ENCODE measurements at places on chromosomes 16 and 17.

DNA sequence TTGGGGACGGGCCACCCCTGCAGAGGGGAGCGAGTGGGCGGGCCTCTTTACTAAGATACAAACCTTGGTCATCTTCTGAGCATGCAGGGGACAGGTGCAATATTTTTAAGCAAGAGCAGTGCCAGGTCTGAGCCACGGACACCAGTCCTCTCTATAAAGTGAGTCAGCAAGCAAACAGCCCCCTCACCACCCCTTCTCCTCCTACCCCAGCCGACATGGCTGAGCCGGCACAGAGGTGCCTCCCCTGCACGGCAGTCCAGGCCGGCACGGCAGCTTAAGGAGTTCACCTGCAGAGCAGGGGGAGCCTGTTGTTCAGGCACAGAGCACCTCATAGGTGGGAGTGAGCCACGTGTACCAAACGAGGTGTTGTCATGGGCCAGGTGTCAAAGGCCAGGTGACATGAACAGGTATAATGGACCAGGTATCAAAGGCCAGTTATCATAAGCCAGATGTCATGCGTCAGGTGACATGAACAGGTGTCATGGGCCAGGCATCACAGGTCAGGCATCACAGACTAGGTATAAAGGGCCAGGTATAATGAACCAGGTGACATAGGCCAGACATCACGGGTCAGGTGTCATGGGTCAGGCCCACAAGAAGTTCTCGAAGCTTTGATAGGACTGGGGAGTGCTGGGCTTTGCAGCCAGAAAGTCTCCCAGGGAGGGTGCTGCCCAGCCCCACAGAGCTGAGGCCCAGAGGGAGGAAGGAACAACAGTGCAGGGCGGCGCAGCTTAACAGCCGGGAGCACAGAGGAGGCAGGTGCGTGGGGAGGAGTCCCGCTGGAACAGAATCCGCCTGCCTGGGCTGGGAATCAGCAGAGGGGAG lies 42.6 kb upstream of the ZNF469 start:
- DNase-seq, result no peak

DNA sequence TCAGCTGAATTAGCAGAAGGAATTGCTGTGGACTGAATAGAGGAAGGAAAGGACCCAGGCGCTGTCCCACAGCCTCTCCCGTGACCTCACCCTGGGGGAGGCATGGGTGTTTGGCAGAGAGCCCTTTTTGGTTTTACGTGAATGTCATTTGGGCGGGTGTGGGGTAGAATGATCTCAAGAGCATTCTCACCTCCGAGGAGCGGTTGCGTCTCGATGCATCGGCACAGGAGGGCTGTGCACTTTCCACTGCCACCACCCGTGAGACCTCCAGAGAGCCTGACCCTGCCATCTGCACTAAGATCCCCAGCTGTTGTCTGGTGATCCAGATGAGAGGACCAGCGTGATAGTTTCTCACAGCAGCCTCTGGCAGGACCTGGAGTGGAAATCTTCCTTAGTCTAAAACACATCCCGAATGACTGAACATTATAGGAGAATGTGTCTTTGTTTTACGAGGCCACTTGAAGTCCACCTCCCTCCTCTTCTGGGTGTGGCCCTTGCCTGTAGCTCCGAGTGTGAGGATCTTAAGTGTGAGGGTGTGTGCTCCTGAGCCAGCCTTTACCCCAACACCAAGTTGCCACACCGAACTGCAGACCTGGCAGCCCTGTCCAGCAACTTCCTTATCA lies 29.3 kb downstream of the FOXK2 start:
- no peak for DNase-seq

- no peak for DNase-seq
Observed at GRCh38 chr16:73714976-73715375, 581.6 kb upstream of the PSMD7 start.

DNA sequence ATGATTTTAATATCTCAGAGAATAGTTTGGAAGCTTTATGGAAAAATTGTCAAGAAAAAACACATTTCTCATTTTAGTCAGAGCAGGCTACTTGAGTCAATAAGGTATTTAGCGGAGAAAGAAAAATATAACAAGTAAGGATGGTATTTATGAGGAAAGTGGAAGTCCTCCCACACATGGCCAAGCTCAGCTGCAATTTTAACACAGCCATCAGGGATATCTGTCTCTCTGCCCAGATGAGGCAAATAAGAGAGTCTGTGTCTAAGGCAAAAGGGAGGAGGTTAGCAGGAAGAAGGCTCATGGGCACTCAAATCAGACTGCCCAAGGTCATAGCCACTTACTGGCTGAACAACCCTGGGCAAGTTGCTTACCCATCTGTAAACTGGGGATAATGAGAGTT lies 5.2 kb upstream of the CMTM2 start:
- no peak for DNase-seq

GRCh38 chr16:25493136-25493811 lies 198.5 kb upstream of the HS3ST4 start:
- no peak for DNase-seq

DNA sequence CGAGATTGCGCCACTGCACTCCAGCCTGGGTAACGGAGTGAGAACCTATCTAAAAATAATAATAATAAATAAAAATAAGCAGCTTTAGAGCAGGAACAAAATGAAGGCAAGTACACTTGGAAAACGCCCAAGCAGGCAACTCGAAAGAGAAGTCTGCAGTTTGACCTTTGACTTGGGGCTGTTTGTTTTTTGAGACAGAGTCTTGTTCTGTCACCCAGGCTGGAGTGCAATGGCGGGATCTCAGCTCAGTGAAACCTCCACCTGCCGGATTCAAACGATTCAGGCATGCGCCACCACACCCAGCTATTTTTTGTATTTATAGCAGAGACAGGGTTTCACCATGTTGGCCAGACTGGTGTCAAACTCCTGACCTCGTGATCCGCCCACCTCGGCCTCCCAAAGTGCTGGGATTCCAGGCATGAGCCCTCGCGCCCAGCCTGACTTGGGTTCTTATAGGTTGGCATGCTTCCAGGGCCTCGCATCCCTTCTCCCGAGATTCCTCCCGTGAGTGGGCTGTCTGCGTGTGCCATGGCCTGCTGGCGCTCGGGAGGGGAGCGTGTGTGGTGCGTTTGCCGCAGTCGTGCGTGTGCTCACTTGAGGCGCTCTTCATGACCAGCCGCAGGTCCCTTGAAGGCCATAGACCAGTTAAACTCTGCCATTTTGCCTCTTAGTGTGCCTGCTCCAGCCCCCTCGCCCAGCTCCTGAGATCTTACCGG lies 18.4 kb upstream of the UBE2I start:
- DNase-seq, result no peak

DNA sequence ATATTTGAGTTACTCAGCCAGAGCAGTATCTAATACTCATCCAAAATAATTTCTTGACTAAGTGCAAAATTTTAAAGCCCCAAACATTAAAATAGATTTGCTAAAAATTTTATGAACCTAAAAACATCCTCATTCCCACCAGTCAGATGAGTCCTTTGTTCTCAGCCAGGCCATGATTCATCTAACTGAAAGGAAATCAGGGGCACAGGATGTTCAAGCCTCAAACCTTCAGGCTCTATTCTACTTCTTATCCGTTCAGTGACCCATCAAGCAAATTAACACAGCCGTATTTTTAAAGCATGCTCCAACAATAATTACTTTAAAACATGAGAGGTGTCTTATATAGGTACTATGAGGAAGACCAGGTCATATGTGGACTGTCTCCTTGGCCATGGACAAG lies 176.5 kb upstream of the MON1B start:
- no peak for DNase-seq

DNA sequence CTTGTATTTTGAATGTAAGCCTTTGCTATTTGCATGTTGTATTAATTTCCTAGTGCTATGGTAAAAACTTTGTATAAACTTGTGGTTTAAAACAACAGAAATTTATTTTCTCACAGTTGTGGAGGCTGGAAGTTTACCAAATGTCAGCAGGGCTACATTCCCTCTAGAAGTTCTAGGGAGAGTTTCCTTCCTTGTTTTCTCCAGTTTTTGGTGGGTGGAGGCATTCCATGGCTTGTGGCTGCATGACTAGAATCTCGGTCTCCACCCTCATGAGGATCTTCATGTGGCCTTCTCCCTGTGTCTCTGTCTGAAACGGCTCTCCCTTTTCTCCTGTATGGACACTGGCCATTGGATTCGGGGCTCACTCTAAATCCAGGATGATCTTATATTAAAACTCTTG lies 482.2 kb upstream of the GOT2 start:
- DNase-seq, result no peak

DNA sequence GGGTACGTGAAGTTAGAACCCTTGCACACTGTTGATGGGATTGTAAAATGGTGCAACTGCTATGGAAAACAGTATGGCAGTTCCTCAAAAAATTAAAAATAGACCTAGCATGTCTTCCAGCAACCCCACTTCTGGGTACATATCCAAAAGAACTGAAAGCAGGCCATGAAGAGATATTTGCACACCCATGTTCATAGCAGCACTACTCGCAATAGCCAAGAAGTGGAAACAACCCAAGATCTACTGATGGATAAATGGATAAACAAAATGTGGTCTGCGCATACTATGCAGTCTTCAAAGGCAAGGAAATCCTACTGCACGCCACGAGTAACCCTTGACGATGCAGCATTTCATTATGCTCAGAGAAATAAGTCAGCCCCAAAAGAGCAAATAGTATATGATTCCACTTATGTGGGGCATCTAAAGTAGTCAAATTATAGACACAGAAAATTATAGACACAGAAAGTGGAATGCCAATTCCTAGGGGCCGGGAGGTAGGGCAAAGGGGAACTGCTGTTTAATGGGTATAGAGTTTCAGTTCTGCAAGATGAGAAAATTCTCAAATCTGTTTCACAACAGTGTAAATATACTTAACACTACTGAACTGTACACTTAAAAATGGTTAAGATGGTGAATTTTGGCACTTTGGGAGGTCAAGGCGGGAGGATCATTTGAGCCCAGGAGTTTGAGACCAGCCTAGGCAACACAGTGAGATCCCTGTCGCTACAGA lies 17.2 kb downstream of the CORO7 start:
- DNase-seq, result no peak

- DNase-seq, result no peak
Observed at GRCh38 chr16:80972611-80973010, 34.1 kb downstream of the CMC2 start.

DNA sequence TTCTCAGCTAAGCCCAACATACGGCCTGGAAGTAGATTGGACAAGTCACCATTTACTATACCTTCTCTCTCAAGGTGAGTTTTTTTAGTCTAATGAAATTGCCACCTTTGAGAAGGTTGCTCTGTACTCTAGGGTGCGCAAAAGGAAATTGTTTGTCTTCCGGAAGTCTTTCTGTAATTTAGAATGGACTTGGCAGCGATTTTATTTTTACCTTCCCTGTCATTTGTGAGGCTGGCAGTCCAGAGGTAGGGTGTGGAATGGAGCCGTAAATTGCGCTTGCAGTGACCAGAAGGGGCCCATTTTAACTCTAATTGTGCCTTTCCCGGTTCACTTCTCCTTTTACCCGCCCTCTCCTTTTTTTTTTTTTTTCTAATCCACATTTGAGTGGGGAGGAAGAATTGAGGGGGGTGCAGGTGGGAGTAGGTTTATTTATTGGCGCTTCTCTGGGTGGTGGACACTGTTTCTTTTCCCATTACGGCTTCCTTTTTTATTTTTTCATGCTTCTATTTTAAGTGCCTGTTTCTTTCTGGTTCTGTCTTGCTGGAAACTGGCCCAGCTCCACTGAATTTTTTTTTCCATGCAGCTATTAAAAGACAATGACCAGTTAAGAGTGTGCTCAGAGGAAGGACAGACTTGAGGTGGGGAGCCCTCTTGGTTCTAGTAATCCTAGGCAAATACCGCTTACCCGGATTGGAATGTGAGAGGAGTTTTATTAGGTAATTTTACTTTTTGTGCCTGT lies 89.7 kb upstream of the CLEC18A start:
- peak; percentile 3 for DNase-seq

- DNase-seq, result no peak
Observed at GRCh38 chr17:48504953-48505352, 25.9 kb downstream of the HOXB1 start.

DNA sequence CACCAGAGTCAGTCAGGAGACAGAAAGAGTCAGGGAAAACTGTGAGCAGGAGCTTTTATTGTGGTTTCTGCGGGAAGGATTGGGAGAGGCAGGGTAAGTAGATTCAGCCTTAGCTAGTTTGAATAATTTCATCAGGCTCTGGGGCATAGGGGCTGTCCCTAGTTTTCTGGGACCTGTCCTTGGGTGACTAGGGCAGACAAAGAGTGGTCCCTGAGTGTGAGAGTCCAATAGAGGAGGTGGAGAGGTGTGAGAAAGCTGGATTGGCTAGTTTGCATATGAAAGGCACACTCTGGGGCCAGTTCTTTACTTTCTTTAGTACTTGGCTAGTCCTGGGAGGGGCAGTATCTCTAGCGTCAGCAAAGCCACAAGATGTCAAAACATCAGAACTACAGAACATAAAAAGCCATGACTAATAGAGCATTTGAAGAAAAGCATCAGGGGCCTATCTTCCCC lies 255.6 kb downstream of the HS3ST3A1 start:
- DNase-seq, result no peak

DNA sequence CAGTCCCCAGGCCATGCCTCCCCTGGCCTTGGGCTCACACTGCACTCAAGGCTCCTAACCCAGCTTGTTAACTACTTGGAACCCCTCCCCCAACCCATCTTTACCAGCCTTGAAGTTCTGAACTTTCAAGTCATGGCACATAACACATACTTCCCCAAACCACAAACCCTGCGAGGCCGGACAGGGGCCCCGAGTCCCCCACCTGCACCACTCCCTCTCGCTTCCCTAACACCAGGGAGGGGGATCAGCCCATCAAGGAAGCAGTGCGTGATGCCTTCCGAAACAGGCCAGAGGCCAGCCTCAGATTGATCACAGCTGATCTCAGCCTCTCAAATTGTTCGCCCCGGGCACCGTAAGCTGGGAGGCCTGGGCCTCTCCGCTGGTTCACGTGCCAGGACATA lies 3.0 kb upstream of the NLRC3 start:
- no peak for DNase-seq

- no peak for DNase-seq
Observed at GRCh38 chr17:82883419-82884031, 43.7 kb upstream of the ZNF750 start.

GRCh38 chr17:27349540-27350021 lies 55.7 kb downstream of the WSB1 start:
- DNase-seq, result no peak

DNA sequence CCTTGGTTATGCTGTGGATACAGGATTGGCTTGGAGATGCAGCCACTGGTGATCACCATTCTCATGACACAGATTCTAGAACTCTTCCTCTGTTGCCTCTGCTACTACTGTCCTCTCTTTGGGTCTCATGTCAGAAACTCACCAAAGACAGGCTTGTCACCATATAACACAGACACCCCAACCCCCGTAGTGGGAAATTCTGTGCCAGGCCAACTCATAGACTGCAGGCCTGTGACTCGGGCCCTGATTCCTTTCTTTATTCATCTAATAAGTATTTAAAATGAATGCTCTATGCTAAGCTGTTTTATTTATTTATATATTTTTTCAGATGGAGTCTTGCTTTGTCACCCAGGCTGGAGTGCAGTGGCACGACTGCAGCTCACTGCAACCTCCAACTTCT lies 9.5 kb downstream of the CYB5D2 start:
- DNase-seq, result no peak

Data from NCI-H748 treated with DMSO at 0.1 percent for 48 hours (cell line).